ENCODE measurements at places on chromosomes 11 and 22.
A peak's percentile ranks its signal among the peaks of the same experiment; 100 is the strongest.

DNA sequence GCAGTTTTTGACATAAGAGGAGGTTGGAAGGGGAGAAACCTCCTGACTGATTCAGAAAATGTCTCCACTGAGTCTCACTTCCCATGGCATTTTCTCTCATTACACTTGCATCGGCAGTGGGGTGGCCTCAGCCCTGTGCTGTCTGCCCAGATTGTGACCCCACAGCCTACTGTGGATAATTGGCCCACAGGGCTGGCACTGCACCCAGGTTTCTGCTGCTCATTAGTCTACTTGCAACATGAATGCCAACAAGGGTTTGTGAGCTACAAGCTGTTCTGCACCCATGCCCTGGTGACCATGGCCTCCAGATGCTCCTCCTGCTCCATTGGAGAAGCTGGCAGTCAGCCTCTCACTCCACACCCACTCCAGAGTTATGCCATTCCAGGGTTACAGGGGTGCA is 296.0 kb downstream of the CTTN start:
- no peak for DNase-seq

DNA sequence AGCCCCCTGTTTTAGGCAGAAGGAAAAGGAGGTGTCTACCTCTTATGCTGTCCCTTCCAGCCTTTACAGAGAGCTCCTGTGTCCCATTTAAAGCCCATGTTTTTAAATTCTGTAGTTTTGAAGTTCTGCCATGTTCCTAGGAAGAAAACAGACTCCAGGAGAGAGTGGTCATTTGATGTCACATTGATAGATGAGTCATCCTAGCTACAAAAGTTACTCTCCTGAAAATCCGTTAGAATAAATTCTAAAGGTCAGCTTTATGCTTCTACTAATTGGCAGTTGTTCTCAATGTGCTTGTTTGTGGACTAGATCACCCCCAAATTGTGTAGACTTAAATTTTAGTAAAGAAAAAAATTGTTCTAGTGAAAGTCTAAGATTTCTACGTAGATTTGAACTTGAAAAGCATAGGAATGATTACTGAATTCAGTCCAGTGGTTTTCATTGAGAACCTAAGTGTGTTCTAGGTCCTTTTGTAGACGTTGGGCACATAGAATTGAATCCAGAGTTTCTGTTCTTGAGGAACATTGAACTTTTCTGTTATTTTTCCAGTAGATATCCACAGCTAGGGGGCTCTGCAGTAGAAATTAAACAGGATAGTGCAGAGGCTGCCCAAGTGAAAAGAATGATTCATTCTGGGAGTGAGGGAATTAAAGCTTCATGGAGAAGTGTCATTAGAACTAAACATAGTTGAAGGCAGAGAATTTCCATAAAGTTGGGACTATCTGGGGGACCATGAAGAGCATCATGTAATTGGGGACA is 140.6 kb upstream of the RASSF10 start:
- DNase-seq, result no peak

DNA sequence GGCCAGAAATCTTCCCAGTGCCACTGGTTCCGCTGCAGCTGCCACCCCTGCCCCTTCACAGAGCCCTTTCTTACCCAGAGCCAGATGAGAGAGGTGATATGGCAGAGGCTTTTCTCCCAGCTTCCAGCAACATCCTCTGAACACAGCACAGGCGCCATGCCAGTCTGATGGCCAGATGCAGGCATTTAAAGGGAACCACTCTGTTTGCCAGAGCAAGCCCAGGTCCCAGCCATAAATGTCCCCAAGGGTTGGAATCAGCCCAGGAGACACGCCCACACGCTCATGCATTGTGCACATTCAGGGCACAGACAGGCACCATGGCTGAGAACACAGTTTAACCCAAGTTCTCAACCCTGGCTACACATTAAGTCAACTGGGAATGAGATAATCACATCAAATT is 114.3 kb upstream of the CSNK2A3 start:
- no peak for DNase-seq

GRCh38 chr11:130886704-130887103 is 29.6 kb downstream of the SNX19 start:
- no peak for DNase-seq

GRCh38 chr11:75436806-75437205 is 3.8 kb upstream of the KLHL35 start:
- no peak for DNase-seq

- peak; percentile 17 for DNase-seq
Observed at GRCh38 chr22:39917776-39918495, 17.1 kb downstream of the GRAP2 start.

- no peak for DNase-seq
Observed at GRCh38 chr11:36373016-36374010, 77.2 kb downstream of the PRR5L start.

DNA sequence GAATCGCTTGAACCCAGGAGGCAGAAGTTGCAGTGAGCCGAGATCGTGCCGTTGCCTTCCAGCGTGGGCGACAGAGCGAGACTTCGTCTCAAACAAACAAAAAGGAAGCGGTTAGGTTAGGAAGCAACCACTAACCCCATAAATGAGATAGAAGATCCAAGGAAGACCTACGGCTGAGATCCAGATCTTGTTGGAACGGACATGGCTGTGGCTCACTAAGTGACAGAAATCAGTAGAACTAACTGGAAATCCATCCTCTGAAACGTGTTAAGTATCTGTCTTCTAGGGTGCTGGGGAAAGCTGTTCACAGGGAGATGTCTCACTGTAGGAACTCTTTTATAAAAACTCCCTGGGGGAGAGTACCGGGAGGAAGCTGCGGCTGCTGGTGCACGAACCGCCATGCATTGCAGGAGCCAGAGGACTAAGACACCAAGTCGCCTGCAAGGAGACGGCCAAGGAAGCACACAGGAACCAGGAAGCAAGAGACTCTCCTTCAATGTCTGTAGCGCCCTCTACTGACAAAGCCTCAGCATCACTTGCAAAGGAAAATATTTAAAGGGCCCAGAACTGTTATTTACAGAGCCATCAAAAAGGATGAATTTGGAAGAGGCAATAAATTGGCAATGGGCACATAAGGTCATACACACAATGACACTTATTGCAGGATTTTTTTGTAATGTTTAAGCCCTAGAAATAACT is 16.9 kb upstream of the SPTY2D1 start:
- DNase-seq, result peak; percentile 48

GRCh38 chr11:125517116-125517770 is 21.2 kb upstream of the FEZ1 start:
- peak; percentile 74 for DNase-seq

GRCh38 chr11:74534216-74534945 is 40.9 kb upstream of the LIPT2 start:
- DNase-seq, result no peak

DNA sequence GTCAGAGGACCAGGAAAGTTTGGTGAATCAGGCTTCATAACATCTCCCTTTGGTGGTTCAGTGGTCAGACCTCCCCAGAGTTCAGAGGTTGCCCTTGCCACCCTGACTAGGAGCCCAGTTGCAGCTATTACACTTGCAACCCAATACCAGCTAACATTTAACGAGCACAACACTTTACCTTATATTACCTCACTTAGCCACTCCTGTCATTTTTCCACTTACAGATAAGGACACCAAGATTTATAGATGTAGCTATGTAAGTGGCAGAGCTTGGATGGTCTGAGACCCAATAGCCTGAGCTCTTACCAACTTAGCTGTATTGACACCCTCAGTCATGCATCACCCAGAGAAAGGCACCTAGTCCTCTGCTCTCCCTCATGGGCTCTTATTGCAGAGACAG is 234.7 kb downstream of the INSC start:
- no peak for DNase-seq

DNA sequence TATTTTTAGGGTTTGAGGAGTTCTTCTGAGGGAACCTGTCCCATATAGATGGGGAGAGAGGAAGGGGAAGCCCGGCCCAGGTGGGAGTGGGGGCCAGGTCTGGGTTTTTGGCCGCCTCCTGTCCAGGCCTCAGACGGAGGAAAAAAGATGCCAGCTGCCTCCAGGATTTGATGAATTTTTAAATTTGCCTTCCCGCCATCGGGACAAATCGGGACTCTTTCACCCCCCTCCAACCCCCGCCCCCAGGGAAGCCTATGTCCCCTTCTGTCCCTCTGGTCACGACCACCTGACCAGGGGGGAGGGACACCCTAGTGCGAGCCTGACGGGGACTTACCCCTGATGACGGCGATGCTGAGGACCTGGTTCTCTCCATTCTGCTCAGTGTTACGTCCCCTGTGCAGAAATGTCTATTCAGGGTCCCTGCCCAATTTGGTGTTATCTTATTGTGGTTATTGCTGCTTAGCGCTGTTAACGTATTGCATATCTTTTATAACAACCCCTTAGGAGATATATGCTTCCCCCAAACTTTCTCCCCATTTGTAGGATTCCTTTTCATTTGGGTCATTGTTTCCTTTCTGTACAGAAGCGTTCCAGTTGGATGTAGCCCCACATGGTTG is 115.9 kb upstream of the GRK3 start:
- peak; percentile 13 for DNase-seq

GRCh38 chr11:122853971-122854446 is 15.7 kb downstream of the CRTAM start:
- peak; percentile 80 for DNase-seq

GRCh38 chr11:93128574-93128973 is 69.2 kb downstream of the SLC36A4 start:
- DNase-seq, result no peak

- no peak for DNase-seq
Observed at GRCh38 chr22:42363892-42364291, 68.3 kb downstream of the NFAM1 start.

- peak; percentile 47 for DNase-seq
Observed at GRCh38 chr11:68370211-68371111, 58.1 kb downstream of the LRP5 start.

DNA sequence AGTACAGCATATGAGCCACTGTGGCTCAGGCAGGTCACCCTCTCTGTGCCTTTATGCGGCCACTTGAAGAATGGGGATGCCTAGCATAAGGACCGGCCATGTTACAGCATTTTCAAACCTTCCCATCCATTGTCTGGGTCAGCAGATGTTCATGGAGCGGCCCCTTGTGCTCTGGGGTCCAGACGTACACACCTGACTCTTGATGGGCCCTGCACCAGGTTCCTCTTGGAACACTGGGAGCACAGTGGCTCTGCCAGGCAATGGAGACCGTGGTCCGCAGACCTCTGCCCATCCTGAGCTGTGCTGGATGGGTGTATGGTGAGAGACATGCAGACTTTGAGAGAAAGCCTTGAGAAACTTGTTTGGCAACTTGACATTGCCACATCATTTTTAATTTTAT is 9.8 kb downstream of the PRDM11 start:
- no peak for DNase-seq

GRCh38 chr11:16295592-16295991 is 60.8 kb downstream of the SOX6 start:
- DNase-seq, result no peak

GRCh38 chr22:23152238-23153114 is 7.2 kb downstream of the RAB36 start:
- no peak for DNase-seq

- DNase-seq, result peak; percentile 14
Observed at GRCh38 chr11:2096919-2097301, 42.3 kb downstream of the IGF2 start.

DNA sequence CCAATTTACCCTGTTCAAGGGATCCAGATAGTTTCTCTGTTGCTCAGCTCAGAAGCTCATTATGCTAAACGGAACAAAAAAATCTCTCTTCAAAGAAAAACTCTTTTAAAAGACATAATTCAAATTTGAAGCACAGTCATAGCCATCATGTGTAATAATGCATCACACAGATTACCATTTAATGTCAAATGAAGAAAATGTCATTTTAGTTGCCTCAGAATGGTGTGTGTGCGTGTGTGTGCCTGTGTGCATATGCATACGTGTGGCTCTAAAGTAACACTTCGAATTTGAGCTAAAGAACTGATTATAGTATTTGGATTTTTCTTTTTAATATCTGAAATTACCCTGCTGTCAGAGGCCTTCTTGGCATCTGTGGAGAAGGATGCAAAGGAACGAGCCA is 9.9 kb downstream of the TTC12 start:
- no peak for DNase-seq

GRCh38 chr22:28607795-28608194 is 71.8 kb downstream of the TTC28 start:
- DNase-seq, result no peak

Measured in AG10803 (cell line).